ENCODE measurements at places on chromosomes 1 and 21.

DNA sequence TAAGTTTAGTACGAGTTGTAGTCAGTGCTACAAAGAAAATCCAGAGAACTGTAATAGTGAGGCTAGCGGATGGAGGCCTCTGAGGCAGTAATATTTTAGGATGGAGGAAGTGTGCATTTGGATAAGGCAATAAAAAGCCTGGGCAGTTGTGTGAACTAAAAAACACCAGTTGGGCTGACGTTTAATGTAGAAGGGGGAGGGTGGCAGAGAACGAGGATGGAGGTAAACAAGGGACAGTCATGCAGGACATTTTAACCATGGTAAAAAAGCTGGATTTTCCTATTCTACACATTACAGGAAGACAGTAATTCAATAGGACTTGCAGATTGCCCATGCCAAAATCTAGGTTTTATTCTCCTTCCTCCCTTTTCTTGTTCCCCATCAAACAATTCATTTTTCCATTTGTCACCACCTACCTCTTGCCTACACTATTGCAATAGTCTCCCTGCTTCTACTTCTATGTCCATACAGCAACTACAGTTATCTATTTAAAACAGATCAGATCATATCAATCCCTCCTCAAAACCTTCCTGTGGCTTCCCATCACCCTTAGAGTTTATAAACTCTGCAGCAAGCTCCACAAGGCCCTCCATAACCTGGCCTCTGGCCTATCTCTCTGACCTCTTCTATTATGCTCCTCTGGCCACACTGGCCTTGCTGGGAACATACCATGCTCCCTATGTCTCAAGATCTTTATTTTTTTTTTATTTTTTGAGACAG, 27.7 kb downstream of the ERO1B start:
- no peak for DNase-seq

DNA sequence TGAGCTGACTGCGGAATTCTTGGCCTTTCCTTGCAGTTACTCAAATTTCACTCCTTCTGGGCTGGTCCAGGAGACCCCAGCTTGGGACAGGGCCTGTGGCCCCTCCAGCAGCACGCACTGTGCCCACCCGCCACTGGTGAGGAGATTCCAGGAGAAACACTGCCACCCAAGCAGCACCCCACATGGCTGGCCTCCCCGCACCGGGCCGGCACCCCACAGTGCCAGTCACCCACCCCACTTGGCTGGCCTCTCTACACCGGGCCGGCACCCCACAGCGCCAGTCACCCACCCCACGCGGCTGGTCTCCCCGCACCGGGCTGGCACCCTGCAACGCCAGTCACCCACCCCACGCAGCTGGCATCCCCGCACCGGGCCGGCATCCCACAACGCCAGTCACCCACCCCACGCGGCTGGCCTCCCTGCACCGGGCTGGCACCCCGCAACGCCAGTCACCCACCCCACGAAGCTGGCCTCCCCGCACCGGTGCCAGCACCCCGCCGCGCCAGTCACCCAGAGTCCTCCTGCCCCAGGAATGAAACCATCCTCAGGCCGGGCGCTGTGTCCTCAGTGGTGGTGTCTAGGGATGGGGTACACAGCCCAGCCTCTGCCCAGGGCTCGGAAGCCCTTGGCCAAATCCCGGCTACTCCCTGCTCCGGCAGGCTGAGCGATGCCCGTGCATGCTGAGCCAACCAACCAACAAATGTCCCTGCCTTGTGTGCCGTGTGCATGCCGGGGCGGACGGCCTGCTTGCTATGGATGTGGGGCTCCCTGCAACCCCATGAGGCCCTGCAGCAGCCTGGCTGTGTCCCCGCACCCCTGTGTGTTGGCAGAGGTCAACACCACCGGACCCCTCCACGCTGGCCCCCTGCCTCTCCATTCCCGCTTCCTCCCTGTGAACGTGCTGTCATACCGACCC, 38.6 kb upstream of the TSPEAR start:
- no peak for DNase-seq

DNA sequence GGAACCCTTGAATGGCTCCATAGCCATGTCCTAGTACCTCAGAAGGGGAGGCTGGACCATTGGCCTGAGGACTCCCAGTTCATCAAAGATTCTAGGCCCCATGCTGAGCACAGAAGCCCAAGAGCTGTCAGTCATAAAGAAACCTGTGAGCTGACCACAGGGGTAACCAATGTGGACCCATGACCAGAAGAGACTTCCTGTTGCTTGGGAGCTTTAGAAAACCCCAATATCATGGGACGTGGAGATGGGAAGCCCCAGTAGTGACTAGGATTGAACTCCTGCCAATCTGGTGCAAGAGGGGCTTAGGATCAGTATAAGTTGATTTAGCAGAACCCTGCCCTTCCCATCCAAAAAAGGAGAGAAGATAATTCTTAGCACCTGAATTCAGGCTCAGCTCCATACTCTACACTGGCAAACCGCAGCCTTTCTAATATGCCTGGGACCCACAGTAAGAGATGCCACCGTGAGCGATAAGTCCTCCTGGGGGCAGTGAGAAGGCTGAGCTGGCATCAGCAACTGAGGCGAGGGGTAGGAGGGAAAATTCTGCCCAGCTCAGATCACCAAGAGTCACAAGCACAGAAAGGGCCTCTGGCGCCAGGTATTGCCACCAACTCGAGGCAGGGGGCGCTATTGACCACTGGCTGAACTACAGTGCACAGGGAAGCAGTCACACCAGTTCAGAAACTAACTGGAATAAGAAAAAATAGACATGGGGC, 108.9 kb downstream of the CAPN8 start:
- peak; percentile 7 for DNase-seq

- no peak for DNase-seq
These were observed 81.8 kb upstream of the KIAA0040 start for GRCh38 chr1:175274368-175274767.

DNA sequence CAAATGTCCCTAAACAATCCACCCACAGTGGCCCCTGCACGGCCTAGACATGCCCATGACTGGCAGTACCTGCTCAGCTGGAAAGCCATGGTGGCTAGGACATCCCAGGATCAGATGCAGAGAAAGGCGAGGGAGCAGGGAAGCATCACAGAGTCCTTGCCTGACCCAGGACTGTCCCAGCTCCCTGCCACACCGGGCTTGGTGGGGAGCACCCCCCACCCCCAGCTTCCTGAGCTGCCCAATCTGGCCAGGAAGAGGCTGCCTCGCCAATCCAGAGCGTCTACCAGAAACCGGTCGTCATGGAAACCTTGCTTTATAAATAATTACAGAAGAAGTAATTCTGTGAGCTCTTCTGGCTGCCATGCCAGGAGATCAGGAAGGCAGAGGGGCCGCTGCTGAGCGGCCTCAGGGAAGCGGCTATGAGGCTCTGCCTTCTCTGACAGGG, 34.8 kb downstream of the ACOT7 start:
- peak; percentile 84 for DNase-seq
